ENCODE measurements at places on chromosomes 11 and 22.

DNA sequence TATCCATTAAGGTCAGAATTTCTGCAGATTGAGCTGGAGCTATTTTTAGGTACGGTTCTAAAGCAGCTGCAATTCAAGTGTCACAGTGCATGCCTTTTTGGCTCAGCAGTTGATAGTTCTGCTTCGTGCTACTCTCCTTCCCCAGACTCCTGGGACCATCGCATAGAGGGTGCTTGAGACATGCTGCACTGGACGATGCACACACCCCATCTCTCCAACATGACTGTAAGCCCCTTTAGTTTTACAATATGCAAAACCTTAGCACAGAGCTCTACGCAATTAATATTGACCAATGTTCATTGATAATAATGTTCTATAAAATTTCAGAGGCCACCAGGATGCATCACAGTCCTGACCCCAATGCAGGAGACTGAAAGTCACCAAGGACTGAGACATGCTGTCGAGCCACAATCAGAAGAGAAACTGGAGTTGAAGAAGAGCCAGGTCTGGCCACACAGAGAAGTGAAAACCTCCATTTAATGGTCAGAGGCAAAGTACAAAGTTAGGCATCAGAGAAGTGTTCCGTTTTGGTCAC is 120.9 kb upstream of the ZC3H12C start:
- H3K27ac ChIP-seq, result no peak overlapping the region
- H3K4me3 ChIP-seq, result no peak overlapping the region
- DNase-seq, result no peak
- H3K4me1 ChIP-seq, result no peaks in the 10 kb centered on the region
- no peaks in the 10 kb centered on the region for H3K36me3 ChIP-seq
- H3K27me3 ChIP-seq, result no peaks in the 10 kb centered on the region

DNA sequence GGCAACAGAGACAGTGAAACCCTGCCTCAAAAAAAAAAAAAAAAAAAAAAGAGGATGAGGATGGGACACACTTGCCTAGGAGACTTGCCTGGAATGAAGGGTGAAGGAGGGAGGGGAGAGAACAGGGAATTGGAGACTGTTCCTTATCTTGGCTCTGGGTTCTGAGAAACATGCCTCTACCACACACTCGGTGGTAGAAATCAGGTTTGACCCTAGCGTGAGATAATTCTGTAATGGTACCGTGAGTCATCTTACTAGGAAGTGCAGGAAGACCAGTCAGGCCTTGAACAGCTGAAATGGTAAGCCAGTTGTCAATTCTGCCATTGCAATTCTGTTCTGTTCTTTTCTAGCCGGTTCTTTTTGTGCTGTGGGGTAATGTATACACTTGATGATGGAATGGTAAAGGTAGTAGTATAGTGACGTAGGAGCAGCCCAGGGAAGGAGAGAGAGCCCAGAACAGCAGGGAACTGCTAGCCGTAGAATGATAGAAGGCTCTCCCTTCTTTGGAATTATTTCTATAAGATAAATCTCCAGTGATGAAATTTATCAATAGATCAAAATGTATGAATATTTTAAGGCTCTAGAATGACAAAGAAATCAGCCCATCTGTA is 3.9 kb upstream of the AMBRA1 start:
- no peak overlapping the region for H3K4me3 ChIP-seq
- no peaks in the 10 kb centered on the region for H3K27me3 ChIP-seq
- no peak for DNase-seq
- no peaks in the 10 kb centered on the region for H3K4me1 ChIP-seq
- H3K36me3 ChIP-seq, result no peaks in the 10 kb centered on the region

DNA sequence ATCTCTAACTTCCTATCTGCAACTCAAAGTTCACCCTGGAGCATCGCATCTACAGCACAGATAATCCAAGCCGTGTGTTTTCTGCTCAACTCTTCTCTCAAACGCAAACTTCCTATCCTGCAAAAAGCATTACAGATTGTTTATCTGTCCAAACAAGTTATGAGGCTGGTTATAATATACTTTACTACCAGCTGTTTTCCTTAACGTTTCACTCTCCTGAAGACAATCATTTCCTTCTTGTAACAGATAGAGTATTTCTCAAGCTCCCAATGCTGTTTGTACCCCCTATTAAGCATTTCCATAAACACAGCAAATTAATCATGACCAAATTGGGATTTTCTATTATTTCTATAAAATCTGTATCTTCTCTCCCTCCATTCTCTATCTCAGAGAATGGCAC is 84.7 kb downstream of the SBF2 start:
- H3K27me3 ChIP-seq, result no peaks in the 10 kb centered on the region
- H3K4me1 ChIP-seq, result peaks cover 4% of the 10 kb centered on the region
- no peak overlapping the region for H3K27ac ChIP-seq
- H3K36me3 ChIP-seq, result no peaks in the 10 kb centered on the region

DNA sequence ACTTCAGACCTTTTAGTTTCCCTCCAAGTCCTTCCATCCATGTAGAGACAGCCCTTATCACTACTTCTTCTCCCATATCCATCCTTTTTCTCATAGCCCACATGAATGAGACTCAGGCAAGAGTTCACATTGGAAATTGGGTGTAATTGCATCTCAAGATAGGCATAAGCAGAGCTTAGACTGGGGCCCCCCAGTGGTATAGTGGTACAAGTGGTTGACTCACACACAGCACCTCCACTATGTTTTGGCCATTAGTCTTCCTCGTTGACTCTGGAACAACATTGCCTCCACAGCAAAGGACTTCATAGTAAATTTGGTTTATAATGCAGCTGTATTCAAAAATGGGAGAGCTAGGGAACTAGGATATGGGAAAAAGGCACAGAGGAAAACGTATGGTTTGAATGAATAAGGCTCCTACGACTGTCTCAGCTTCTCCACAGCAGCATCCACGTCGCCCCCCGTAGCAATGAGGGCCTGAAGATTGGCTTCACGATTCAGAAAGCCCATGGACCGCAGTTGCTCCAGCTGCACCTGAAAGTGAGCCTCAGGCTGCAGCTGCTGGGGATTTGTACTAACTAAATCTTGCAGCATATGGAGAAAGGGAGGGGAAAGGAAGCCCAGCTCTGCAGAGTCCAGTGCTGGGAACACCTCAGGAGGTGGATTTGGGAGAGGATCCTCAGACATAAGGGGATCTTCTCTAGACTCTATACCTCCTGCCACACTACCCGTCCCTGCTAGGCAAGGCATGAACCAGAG is 2.4 kb downstream of the UBQLN3 start:
- no peaks in the 10 kb centered on the region for H3K4me1 ChIP-seq
- H3K27me3 ChIP-seq, result no peaks in the 10 kb centered on the region
- H3K36me3 ChIP-seq, result no peaks in the 10 kb centered on the region
- no peak overlapping the region for H3K27ac ChIP-seq
- no peak overlapping the region for H3K4me3 ChIP-seq
- DNase-seq, result no peak
